Stimulated activated naive B cell treated with anti-CD40 and anti-IgM and Interleukin-4, amounts not matched to agents 10 μg/mL and 1 μg/mL and 100 μg/mL, for 72 hours (primary cell): ENCODE measurements at places on chromosomes 7 and 10.

GRCh38 chr10:110893559-110894179 lies 21.9 kb downstream of the PDCD4 start:
- DNase-seq = no peak

DNA sequence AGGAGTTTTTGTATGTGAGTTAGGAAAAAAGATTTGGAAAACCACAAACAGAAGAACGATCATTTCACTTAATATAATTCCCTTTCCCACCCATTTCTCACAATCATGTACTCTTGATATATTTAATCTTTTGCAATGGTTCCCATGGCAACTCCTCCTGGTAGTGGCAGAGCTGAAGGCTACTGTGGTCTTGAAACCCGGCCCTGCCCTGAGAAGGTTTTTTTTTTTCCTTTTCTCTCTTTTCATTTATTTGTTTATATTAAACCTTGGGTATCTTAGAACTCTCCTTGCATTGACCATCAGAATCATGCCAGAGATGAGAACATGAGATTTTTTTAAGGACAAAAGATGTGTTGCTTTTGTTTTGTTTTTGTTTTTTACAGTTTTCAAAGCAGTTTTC lies 566.1 kb upstream of the NRP1 start:
- DNase-seq = no peak

DNA sequence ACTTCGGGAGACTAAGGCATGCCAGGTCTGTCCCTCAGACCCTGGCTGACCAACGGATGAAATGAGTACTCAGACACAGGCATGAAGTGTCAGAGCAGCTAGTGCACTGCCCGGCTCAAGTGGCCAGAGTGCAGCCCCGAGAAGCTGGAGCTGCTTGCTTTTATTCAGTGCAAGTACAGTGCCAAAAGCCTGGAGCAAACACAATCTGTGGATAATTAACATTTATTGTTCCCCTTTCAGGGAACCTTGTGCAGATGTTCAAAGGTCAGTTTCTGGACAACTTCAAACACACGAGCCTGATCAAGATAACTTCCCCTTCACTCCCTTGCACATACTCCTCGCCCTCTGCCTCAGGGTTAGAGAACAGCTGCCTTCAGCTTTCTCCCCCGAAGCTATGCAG lies 7.9 kb upstream of the ATE1 start:
- no peak for DNase-seq

GRCh38 chr7:85185424-85186082 lies 1.3 kb downstream of the SEMA3D start:
- DNase-seq = no peak

DNA sequence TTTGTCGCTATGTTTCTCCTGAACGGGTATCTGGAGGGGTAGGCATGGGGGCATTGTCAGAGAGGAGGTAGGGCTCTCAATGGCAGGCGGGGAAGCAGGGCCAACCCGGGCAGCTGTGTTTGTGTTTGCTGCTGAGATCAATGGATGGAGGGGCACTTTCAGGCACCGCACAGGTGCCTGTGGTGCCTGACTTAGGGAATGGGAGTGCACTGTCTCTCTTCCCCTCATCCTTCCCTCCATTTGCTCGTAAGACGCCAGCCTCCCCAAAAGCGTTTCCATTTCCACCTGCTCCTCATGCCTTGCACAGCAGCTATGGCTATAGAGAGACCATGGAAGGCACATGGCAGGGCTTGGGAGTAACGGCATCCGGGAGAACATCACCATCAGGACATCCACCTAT lies 615.9 kb upstream of the FOXK1 start:
- no peak for DNase-seq
